ENCODE measurements at places on chromosomes 6 and 20. TPM values are rescaled to one million over a fixed set of nuclear protein-coding genes. Genes with fewer than 3 reads are reported as not detected.

Gene GMPR
- 4.5 TPM for total RNA-seq

Gene NXT1
- 19.4 TPM for total RNA-seq

Gene NNAT
- total RNA-seq: 31.4 TPM

Gene RFX6
- total RNA-seq: not detected

Gene AKIRIN2
- 33.5 TPM for total RNA-seq

Gene ADGRF4
- total RNA-seq: 3.2 TPM

Gene MUCL3
- not detected for total RNA-seq

Gene CDSN
- not detected for total RNA-seq

Gene CCN6
- total RNA-seq: not detected

Gene NOTCH4
- total RNA-seq: 11.2 TPM

Gene CD93
- 72.8 TPM for total RNA-seq

DNA sequence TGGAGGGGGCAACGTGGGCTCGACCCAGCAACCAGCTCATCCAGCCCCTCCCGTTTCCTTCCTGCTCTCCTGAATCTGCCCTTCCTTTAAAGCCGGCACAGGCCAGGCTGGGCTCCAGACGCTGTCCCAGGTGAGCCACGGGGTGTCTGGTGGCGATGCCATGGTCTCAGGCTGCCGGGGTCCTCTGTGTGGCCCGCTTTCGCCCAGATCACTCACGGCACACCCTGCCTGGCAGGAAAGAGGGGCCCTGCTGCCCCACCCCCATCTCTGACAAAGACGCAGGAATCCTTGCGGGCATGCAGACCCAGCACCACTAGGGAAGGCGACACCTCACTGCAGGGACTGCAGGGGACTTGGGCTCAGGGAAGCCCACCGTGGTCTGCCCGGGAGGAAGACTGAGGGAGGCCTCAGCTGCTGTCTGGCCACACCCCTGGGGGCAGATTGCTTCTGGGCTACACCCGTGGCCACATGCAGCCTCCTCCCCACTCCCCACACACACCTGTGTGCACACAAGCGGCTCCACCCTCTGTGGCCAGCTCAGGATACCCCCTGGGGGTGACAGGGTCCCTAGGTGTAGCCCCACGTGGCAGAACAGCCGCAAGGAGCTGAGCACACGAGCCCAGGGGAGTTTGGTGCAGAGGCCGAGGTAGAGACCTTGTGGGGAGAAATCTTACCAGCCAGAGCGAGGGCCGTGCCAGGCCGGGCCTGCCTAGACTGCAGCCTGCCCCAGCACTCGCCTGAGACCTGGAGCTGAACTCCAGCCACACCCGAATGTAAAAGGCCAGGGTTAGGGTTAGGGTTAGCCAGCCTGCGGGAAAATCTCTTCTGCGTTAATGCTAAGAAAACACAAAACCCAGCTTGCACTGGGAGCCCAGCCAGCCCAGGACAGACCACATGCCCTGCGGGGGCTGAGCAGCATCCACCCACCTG, 104.6 kb downstream of the DLL1 start:
- no peak for DNase-seq

GRCh38 chr6:25043892-25044291, 108.1 kb upstream of the RIPOR2 start:
- no peak for DNase-seq

DNA sequence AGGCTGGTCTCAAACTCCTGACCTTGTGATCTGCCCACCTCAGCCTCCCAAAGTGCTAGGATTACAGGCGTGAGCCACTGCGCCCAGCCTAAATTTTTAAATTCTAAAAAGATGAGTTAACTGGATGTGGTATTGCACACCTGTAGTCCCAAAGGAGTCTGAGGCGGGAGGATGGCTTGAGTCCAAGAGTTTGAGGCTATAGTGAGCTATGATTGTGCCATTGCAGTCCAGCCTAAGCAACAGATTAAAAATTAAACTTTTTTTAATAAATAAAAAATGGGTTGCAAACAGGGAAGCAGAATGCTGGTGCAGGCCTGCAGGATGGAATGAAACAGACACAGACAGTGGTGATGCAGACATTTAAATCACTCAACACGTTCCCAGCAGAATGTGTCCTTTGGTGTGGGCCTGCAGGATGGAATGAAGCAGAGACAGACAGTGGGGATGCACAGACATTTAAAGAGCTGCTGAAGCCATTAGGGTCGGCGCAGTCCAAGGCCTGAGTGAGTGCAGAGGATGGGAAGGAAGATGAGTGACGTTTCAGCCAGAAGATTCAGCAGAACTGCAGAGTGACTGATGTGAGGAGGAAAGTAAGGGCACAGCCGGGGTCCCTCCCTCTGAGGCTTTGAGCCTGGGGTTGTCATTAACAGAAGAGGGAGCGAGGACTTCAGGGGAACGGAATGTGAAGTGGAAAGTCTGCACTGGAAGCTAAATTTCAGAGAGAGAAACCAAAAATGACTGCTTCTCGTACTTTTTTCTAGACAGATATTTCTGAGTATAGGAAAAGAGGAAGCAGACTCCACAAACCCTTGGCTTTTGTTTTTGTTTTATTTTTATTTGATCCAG, 117.5 kb downstream of the RIN2 start:
- no peak for DNase-seq

DNA sequence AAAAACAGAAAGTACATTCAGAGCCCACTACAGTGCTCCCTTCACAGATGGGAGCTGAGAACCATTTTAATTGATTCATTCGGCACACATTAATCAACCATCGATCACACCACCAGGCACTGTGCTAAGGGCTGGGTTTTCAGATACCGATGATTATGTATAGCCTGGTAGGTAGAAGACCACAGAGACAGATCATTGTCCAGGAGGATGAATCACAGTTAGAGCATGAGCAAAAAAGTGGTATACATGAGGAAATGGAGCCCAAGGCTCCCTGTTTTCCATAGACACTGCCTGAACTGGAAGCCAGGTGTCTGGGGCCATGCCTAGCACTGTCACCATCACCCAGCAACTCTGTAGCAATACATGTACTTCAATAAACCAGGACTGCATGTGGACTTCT, 9.0 kb upstream of the PRDM1 start:
- no peak for DNase-seq

GRCh38 chr6:147563472-147563871, 55.0 kb downstream of the SAMD5 start:
- DNase-seq: no peak

DNA sequence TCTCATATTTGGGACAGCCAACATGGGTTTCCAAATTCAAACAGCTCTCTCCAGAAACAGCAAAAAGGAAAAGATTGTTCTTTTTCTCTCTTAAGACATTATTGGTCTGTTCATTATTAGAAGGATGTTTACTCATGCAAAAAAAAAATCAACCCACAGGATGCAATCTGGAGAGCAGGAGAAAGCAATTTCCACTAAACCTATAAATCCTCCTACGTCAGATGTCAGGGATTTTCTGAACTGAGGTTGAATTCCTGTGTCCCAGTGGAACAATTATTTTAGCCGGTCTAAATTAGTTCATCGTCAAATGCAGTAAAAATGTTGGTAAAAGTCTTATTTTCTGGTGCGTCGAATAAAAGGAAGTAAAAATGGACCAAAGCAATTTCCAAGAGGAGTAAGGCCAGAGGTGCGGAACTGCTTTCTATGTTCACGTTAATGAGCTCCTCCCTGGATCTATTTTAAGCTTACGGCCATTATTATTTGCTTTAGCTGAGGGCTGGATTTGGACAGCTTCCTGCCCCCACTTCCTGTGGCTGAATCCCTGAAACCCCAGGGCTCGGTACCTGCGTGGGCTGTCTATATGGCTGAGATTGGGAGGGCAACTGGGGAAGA, at the start of gene GABRR1:
GABRR1 (minus strand) TSS at position 60 of the 612 bp plus-strand sequence; CDS start at position 24, 36 bp downstream.
- DNase-seq: no peak

GRCh38 chr6:76940191-76940590, 523.1 kb downstream of the HTR1B start:
- DNase-seq: no peak

DNA sequence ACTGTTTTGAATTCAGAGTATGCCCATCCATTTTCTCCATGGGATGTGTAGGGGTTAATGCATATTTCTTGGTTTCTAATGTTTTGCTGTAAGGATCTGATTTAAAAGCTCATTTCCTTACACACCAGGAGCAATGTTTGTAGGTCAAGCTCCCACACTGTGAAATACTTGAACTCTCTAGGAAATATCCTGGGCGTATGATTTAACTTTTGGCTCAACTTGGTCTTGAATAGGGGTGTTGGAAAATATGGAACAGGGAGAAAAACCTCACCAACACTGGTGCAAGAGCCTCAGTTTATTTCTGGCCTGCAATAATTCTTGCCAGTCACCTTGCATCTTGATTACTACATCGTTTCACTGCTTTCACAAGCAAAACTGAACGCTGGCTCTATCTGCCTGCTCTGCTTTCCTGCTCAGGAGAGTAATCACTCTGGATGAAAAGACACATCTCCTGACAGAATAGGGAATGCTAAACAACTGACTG, 25.1 kb upstream of the RFPL4B start:
- DNase-seq: no peak

- no peak for DNase-seq
These were observed 202.3 kb downstream of the THBS2 start for GRCh38 chr6:169051371-169051770.

- no peak for DNase-seq
These were observed 142.6 kb downstream of the SOBP start for GRCh38 chr6:107632381-107633136.

DNA sequence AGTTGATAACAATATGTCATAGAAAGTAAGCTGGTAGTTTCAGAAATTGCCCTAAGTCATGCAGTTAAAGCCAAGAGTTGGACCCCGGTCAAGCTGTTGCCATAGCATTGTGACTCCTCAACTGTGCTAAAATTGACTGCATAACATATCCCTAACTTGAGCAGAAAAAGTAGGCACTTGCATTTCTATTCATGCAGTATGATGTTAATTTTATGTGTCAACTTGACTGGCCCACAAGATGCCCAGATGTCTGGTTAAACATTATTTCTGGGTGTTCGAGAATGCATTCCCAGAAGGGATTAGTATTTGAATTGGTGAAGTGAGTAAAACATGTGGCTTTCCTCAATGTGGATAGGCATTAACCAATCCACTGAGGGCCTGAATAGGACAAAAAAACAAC, 136.4 kb downstream of the GPR63 start:
- no peak for DNase-seq

DNA sequence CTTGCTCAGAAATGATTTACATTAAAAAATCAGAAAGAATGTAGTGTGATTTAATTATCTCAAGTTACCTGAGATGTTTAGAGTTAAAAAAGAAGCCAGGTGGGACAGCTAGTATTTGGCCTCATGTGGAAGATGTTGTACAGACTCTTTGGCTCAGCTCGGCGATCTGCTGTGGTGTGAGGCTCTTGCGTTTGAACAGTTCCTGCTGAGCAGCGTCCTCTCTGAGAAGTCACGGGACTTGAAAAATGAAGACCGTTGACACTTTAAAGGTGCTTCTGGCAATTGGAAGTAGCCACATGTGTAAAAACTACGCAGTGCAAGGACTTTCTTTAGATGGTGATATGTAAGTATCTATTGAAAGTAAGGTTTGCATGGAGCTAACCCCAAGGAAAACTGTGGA, 169.0 kb downstream of the BACH2 start:
- no peak for DNase-seq

DNA sequence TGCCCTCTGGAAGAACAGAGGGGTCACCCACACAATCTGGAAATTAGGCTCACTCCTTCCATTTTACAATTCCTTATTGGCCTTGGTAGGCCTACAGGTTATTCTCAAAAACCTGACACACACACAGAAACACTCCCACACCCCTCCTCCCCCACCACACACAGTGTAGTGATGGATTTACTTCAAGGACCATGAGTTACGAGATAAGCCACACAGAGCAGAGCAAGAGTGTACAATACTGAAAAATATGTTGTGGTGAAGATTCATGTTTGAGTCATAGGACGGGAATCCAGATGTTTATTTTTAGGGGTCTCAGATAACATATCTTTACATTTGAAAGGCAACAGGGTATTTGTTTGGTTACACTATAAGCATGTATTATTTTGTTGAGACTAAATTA, 291.9 kb downstream of the PLCB1 start:
- DNase-seq: no peak

GRCh38 chr20:47501116-47501481, 588 bp upstream of the NCOA3 start:
- no peak for DNase-seq

- DNase-seq: no peak
These were observed 128.3 kb downstream of the ANKRD60 start for GRCh38 chr20:58099956-58100730.

DNA sequence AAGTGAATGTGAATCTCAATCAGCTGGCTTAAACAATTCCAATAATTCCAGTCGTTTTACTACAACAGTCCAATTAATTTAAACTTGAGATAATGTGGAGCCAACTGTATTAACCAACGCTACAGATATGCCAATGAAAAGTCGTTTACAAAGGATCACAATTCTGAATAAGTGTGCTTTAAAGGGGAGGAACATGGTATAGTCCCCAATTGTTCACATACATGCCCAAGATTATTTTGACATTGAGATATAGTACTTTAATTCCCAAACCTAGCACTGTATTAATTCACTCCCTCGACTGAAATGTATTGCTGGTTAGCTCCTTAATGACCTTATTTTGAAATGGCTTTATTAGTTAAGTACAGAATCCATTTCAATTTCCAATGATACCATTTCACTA, 2.5 kb downstream of the AKIRIN2 start:
- DNase-seq: no peak

- no peak for DNase-seq
These were observed 34.5 kb upstream of the HBS1L start for GRCh38 chr6:135088818-135089809.

GRCh38 chr20:43739148-43739749, 12.4 kb upstream of the GTSF1L start:
- no peak for DNase-seq

DNA sequence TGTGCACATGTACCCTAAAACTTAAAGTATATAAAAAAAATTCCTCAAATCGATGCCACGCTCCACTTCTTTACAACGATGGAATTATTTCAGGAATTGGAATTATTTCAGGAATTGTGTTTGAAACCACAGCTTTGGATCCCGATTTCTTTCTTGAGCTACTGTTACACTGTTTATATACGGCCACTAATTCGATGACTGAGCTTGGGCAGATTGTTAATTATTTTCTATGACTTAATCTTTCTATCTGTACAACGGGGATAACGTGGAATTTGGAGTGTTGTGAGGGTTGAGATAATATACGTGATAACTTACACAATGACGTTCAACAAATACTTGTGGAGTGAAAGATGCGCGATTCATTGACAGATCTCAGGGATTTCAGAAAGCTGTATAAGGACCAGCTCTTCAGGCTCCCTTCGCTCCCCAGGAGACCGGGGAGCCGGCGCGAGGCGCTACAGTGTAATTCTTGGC, 171.3 kb downstream of the SLC16A10 start:
- no peak for DNase-seq

- no peak for DNase-seq
These were observed 27.1 kb downstream of the COL20A1 start for GRCh38 chr20:63320041-63320511.

DNA sequence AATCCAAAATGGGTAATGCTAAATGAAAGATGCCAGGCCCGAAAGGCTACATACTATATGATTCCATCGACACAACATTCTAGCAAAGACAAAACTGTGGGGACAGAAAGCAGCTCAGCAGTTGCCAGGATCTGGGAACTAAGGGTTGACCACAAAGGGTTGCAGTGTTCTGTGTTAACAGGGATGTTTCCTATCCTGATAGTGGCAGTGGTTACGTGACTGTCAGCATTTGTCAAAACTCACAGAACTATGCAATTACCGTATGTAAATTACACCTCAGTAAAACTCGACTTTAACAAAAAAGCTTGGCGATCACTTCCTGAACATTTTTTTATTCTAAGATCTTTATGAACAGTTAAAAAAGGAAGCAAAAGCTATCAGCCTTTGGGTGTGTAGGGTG, 83.9 kb downstream of the BANF2 start:
- DNase-seq: no peak

GRCh38 chr6:16759646-16760515, 1.4 kb downstream of the ATXN1 start:
- DNase-seq: no peak
